Purkinje cell (primary cell): ENCODE measurements at places on chromosomes 6 and 20. TPM values are rescaled to one million over a fixed set of nuclear protein-coding genes. Genes with fewer than 3 reads are reported as not detected.

The PDE10A gene
- polyA plus RNA-seq: 17.3 and 20.0 TPM in 2 replicates

The ARFGEF3 gene
- polyA plus RNA-seq: 10.4 and 12.2 TPM in 2 replicates

The IL17A gene
- polyA plus RNA-seq: not detected in 2 replicates

The SUMO4 gene
- polyA plus RNA-seq: 2.7 TPM in 1 of 2 replicates, not detected in the other

The CAGE1 gene
- not detected in 2 replicates for polyA plus RNA-seq

The DOK5 gene
- polyA plus RNA-seq: 4.0 TPM in 1 of 2 replicates, not detected in the other

The BHLHE23 gene
- polyA plus RNA-seq: not detected in 2 replicates

The UBE3D gene
- polyA plus RNA-seq: 11.6 and 12.6 TPM in 2 replicates

The GINS1 gene
- polyA plus RNA-seq: 0.40 TPM in 1 of 2 replicates, not detected in the other

The SLC17A1 gene
- not detected in 2 replicates for polyA plus RNA-seq

The CLPSL2 gene
- 1.9 TPM in 1 of 2 replicates, not detected in the other for polyA plus RNA-seq

The DIDO1 gene
- polyA plus RNA-seq: 5.7 TPM in 2 replicates

The SLA2 gene
- polyA plus RNA-seq: not detected in 2 replicates

The VWA7 gene
- 3.1 TPM in 1 of 2 replicates, not detected in the other for polyA plus RNA-seq

The LGSN gene
- polyA plus RNA-seq: 0.65 TPM in 1 of 2 replicates, not detected in the other

The ANKRD66 gene
- not detected in 2 replicates for polyA plus RNA-seq

The ZKSCAN4 gene
- 0.23 and 2.5 TPM in 2 replicates for polyA plus RNA-seq

The HLA-DMA gene
- polyA plus RNA-seq: 1.4 TPM in 1 of 2 replicates, not detected in the other
